ENCODE measurements at places on chromosomes 5 and 9.

GRCh38 chr5:60960591-60960990 lies 15.6 kb downstream of the NDUFAF2 start:
- DNase-seq, result peak; percentile 56

- no peak for DNase-seq
These were observed 54.1 kb downstream of the RORB start for GRCh38 chr9:74551266-74551665.

DNA sequence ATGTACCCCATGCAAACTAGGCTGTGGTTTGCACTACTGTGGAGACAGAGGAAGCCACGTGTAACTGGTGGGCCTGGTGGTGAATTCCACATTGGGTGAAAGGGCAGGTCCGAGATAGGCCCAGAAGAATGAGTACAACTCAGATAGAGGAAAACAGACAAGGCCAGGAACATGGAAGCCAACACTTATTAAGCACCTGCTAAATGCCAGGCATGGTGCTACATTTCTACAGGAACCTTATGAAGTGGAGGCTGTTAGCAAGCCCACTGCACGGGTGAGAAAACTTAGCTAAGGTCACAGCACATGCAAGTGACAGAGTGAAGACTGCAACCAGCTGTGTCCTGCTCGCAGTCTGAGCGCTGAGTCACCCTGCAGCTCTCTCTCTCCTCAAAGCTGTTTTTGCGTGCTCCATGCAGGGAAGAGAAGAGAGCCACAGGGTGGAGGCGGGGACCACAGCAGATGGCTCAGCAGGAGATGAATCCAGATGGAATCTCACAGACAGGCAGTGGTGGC lies 65.5 kb upstream of the SPTLC1 start:
- peak; percentile 96 for DNase-seq

- no peak for DNase-seq
These were observed 55.6 kb upstream of the EGFLAM start for GRCh38 chr5:38202741-38203140.

DNA sequence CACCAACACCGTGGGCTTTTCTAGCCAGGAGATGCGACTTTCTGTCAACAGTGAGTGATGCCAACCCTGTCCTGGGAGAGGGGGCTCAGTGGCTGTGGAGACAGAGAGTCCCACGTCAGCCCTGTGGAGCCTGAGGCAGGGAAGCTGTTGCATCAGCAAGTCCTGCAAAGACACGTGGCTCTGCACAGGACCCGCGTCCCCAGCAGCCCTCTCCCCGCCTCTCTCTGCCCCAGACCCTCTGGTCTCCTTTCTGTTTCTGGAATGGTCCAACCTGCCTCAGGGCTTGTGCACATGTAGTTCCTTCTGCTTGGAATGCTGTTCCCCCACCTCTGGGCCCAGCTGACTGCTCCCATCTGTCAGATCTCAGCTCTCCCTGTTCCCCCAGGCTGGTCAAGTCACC lies 60.4 kb downstream of the HMCN2 start:
- DNase-seq, result no peak

- no peak for DNase-seq
These were observed 84.1 kb downstream of the PTPDC1 start for GRCh38 chr9:94168203-94169000.

- peak; percentile 21 for DNase-seq
These were observed 307.7 kb upstream of the TLE4 start for GRCh38 chr9:79264041-79264440.

- DNase-seq, result no peak
These were observed 7.6 kb upstream of the CLPTM1L start for GRCh38 chr5:1352231-1353219.

DNA sequence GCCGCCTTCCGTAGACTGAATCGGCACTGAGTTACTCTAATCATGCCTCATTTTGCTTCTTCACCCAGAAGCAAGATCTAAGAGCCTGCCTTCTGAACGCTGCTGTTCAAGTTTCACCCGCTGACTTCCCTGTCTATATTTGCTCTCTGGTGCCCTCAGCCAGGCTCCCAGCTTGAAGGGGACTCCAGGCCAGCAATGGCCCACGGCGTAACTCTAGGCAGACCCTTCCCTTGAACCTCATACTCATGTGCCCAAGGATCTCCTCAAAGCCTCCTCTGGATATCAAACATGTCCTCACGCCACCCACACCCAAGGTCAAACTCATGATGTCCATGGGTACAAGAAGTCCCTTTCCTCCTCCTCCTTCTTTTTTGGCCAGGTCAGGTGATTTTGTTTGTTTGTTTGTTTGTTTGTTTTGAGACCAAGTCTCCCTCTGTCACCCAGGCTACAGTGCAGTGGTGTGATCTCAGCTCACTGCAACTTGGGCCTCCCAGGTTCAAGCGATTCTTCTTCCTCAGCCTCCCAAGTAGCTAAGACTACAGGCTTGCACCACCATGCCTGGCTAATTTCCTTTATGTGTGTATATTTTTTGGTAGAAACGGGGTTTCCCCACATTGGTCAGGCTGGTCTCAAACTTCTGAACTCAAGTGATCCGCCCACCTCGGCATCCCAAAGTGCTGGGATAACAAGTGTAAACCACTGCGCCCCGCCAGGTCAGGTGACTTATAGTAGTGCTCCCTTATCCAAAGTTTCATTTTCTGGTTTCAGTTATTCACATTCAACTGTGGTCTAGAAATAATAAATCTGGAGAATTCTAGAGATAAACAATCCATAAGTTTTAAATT lies 239.0 kb downstream of the SYK start:
- no peak for DNase-seq
